NCI-H1417 treated with DMSO at 0.1 percent for 48 hours (cell line): ENCODE measurements at places on chromosomes 1 and 21.

DNA sequence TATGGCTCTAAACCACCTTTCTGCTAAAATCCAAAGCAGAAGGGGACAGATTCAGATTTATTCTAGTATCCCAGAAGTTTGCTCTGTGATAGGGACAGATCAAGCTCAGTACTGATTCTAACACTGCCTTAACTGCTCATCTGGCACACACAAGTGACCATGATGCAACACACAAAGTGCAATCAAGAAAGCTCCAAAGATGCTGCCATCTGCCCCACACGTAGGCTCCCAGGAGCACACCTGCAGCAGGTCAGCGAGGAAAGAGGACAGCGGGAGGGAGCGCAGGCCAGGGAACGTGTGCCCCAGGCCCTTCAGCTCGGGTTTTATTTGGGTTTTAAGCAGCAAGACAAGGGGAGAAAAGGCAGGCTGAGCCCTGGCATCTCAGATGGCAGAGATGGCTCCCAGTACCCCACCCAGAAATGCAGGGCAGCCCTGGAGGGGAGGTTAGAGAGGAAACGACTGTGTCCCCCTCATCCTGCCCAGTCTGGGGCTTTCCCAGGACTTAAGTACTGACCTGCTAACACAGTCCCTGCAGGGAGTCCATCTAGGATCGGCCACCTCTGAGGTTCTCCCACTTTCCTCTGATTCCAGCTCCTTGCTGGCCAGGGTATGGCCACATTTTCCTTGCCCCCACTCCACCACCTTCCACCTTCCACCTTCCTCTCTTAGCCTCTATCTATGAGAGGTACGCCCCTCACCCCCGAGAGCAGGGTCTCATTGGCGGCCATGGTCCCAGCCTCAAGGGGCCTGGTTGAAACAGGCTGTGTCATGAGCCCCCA lies 1.2 kb downstream of the TRIM11 start:
- DNase-seq: no peak

DNA sequence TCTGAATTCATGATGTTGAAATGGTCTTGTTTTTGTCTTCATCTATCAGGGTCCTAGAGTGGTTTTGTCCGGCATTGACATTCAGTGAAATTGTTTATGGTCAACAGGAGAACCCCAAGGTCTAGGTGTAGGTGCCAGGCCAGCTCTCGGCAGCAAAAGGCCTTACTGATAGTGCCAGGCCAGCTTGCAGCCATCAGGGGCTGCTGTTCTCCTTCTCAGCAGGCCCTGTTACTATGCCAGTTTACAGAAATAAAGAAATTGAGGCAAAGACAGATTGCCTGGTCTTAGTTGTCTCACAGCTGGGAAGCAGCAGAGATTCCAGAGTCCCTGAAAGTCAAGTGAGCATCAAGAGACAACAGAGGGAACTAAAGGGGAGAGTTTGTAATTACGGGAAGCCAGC lies 12.0 kb downstream of the HMGB4 start:
- no peak for DNase-seq

DNA sequence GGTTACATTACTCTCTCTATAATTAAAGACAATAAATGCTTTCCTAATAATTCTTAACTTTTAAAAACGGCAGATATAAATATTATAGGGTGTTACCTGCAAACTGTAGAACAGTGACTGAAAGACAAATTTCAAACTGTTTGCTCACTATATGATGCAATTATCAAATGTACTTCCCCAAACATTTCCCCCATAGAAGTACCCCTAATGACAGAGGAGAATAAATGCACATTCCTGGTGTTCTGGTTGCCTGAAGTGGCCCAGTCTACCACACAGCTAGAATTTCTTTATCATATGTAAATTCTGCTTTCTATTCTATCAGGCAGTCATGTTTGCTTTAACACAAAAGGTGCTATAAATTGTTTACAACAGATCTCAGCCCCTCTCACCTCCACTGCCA lies 70.4 kb downstream of the VAV3 start:
- DNase-seq: no peak

- no peak for DNase-seq
Measured at GRCh38 chr21:36744560-36745231, 45.8 kb downstream of the SIM2 start.

GRCh38 chr1:201259476-201260235 lies 23.6 kb upstream of the PKP1 start:
- no peak for DNase-seq

DNA sequence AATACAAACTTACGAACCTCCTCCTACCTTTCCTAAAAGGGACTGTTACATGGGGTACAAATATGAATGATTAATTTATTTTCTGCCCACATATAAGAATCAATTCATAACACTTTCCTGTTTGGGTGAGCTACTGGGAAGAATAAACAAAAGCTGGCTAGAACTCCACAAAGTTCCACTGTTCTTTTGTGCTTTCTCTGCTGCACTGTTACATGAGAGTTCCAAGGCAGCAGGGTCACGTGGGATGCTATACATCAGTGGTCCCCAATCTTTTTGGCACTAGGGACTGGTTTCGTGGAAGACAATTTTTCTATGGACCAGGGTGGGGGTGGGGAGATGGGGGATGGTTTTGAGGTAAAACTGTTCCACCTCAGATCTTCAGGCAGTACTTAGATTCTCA lies 2.2 kb upstream of the ANGPTL7 start:
- DNase-seq: no peak

DNA sequence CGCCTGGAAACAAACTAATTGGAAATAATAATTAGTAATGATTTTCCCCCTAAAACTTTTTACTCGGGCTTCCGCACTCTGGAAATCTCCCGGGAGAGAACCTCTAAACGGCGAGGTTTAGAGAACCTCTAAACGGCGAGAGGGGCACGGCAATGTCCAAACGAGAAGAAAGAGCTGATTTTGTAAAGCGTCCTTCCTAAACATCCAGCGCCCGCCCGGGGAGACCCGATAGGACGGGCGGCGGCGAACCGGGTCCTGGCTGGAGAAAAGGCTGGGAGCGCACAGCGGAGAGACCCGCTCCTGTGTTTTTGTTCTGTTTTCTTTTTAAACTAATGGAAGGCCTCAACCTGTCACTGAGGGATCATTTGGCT lies 1.6 kb downstream of the PAX7 start:
- DNase-seq: no peak

DNA sequence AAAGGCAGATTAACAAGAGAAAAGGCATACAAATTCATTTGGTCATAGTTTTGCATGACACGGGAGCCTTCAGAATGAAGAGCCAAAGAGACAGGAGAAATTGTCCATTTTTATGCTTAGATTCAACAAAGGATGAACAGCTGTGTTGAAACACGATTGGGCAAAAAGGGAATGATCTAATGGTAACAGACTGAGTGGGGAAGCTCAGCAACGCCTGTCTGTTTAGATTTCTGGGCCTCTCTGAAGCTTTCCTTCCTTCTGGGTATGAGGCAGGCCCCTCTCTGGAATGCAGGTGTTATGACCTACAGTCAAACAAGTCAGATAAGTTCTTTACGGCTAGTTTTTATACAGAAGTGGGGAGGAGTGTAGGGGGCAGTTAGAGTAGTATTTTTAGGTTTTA lies 154.6 kb downstream of the RGS7 start:
- no peak for DNase-seq

- no peak for DNase-seq
Measured at GRCh38 chr1:119321666-119322419, 46.7 kb upstream of the HAO2 start.

- no peak for DNase-seq
Measured at GRCh38 chr1:225861834-225862580, 20.2 kb downstream of the TMEM63A start.

DNA sequence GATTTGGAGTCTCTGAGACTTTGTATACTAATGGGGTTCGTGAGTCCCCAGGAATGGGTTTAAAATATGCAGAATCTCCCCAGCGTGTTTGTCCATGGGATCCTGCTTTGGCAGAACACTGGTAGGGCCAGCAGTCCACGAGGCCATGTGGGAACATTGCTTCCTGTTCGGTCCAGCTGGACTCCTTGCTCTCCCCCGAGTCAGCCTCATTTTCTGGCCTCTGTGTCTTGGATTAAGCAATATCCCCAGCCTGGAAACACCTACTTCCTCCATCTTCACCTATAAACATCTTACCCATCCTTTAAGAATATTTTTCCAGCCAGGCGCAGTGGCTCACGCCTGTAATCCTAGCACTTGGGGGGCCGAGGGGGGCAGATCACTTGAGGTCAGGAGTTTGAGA lies 142.4 kb downstream of the NAV1 start:
- DNase-seq: no peak

DNA sequence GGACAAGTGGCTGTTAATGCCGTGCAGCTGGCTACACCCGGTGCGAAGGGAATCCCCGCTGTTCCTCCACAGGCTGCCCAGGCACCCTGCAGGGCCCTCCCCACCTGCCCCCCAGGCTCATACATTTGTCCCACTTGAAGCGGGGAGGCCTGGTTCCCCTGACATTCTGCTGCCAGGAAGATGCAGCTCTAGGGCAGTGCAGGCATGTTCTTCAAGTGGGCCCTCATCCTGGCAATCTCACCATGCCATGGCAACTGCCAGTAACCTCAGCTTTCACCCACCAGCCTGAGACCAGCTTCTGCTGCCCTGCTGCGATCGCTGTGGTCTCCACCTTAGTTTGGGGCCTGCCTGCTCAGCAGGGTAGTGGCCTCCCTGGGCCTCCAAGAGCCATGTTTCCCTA lies 151.9 kb upstream of the COL6A1 start:
- DNase-seq: no peak

GRCh38 chr1:3265835-3266805 lies 188.3 kb upstream of the ARHGEF16 start:
- DNase-seq: no peak

GRCh38 chr1:203169770-203170520 lies 5.7 kb downstream of the MYBPH start:
- no peak for DNase-seq

DNA sequence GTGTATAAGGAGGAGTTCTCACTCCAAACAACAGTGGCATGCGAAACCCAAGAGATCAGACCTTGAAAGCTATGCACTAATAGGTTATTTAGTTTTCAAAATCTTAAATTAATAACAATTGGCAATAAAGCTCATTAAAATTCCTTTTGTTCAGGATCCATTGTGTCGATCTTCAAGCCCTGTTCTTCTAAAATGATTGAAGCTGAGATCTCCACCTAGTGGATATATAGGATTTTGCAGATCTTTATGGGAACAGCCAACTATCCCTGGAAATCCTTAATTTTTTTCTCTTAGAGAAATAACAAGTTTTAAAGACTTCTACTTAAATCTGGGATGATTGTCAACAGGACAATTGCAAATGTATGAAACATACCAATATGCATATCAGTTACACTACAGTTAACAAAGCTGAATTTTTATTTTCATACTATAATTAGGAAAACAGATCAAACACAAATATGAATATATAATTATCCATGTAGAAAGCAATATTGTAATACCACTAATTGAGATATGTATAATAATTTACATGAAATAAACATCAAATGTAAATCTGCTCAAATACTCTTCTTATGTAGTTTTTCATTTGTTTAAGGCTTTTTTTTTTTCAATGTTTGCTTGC lies 43.3 kb downstream of the LRRC53 start:
- no peak for DNase-seq

DNA sequence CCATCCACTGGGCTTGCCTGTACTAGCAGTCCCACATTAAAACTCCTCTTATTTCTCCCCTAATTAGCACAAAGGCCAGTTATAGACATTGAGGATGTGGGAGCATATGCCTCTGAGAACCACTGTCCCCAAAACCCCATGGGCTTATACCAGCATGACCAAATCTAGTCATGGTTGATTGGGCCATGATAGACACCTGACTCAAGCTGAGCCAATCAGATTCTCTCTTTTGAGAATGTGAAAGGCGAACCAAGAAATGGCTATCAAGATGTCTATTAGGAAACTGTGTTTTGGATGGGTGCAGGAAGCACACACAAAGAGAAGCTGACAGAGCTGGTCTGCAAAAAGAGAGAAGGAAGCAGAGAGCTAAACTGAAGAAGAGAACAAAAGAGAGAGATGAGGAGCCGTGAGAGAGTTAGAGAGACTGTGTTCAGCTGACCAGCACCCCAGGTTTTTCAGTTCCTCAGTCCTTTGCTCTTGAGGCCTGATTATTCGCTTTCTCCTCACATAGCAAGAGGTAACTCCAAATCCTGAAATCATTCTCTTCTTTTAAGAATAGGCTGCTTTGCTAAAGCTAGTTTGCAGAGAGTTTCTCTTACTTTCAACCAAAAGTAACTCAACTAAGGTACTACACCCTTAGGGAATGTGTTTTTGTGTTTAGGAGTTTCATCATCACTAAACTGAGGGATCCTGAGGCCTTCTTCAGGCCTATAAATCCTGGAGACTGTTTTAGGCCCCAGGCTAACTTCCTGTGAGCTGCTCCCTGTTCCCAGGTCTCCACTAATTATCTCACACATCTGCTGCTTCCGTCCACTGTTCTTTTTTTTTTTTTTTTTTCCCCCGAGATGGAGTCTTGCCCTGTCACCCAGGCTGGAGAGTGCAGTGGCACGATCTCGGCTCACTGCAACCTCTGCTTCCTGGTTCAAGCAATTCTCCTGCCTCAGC lies 7.9 kb upstream of the TIPRL start:
- DNase-seq: no peak

- DNase-seq: no peak
Measured at GRCh38 chr21:35399706-35400105, 350.6 kb upstream of the RUNX1 start.

DNA sequence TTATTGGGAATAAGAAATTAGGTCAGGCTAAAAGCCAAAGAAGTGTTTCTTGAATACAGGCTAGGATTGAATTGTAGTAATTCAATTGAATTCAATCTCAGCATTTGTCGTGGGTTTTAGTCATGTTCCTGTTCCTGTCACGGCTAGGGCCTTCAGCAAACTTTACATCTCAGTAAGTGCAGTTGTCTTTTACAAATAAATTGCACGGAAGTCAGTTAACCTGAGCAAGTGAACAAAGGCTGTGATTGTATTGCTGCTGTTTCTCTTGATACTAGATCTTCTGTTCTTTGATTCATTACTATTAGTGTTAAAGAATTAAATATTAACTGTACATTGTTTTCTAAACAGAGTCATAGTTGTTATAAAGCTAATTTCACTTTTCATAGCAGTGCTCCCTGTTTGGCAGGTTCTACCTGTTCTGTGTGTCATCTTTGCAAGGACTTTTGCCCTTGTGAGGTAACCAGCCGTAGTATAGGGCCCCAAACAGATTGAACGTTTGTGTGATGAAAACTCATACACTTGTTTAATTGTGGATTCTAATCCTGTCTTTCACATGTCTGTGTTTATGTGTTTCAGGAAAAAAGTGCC lies 164.4 kb downstream of the EDEM3 start:
- no peak for DNase-seq
